ENCODE measurements at places on chromosomes 5 and 9. TPM values are rescaled to one million over a fixed set of nuclear protein-coding genes. Genes with fewer than 3 reads are reported as not detected.

DNA sequence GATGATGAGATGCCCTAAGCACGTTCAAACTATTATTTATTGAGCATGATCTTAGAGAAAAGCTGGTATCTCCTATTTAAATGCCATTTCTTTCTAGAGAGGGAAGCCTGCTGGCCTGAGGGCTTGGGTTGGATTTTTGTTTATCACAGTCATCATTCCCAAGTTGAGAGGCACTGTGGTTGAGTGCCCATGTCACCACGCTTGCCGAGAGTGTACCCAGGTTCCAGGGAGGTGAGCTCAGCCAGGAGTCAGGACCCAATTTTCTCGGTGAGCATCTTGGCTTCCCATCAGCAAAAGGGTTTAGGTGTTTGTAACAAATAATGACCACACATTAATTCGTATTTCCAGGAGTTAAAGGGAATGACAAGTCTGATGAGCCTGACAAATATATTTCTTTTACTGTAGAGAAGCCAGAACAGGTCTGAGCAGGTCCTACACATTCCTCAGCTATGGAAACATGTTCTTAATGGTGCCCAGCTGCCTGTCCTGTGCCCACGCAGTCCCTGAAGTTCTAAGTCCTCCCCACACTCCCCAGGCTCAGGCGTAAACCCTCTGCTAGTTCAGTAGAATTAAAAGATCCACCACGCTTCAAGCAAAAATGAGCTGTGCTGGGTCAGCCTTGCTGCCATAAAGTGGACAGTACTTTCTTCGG, 258.9 kb upstream of the IRX2 start:
- DNase-seq: no peak

- no peak for DNase-seq
Measured at GRCh38 chr9:109355564-109356297, 34.9 kb upstream of the EPB41L4B start.

- DNase-seq: no peak
Measured at GRCh38 chr9:130013326-130013725, 29.7 kb downstream of the FNBP1 start.

DNA sequence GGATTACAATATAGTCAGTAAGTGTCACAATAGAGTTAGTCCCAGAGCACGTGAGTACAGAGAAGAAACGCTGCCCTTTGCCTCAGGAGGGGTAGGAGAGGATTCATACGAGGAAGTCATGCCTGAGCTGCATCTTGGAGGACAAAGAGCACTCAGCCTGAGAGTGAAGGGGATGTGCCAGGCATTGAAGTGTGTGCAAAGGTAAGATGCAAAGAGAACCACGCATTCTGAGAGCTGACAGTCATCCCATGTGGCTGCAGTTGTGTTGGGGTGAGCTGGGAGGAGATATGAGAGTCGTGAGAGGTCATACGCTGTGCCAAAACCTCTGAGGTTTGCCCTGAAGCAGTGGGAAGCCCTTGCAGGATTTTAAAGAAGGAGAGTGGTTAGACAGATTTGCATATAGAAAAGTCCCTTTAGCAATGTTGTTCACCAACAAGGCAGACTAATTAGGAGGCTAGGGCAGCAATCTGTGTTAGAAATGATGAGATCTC, 97.5 kb downstream of the PIP5K1B start:
- no peak for DNase-seq

GRCh38 chr5:36939969-36940858, 63.6 kb downstream of the NIPBL start:
- DNase-seq: peak; percentile 56

DNA sequence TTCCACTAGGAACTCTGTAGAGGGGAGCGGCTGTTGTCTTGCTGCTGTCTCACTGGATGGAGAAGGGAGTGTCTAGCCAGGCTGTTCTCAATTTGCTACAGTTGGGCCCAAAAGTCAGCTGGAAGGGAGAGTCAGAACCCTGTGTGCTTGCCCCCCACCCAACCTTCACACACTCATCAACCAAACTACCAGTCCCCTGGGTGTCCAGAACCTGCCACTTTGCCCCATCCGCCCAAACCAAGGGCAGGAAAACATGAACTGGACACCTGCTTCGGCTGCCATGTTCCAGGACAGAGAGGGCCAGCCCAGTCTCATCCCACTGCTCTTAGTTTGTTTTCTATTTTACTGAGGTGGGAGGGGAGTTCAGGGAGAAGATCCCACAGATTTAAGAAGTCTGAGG, 82.1 kb downstream of the S1PR3 start:
- no peak for DNase-seq

CCNO gene
- total RNA-seq: 1.8 TPM

- DNase-seq: no peak
Measured at GRCh38 chr9:113388833-113389232, 12.0 kb upstream of the HDHD3 start.

MFAP3 gene
- 35.3 TPM for total RNA-seq

CCNI2 gene
- 3.8 TPM for total RNA-seq

GRCh38 chr9:114314256-114314867, 8.5 kb upstream of the ORM1 start:
- no peak for DNase-seq

GRCh38 chr9:27427272-27427643, 96.8 kb upstream of the IFNK start:
- peak; percentile 62 for DNase-seq

GRCh38 chr5:31412324-31412723, 119.6 kb downstream of the DROSHA start:
- DNase-seq: no peak

DNA sequence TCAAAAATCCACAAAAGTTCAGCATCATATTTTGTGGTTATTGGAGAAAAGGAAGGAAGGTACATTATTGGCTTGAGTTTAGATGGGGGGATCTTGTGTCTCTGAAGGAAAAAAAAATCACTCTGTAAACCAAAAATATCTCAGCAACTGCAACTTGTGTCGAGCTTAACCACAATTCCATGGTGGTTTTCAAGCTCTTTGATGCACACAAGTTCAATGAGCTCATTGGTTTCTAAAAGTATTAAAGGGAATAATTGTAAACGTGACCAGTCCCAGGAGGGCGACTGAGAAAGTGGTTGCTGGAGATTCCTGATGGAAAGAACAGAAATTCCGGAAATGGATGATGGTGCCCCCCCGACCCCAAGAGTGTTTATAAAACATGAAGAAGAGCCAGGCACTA, 173.8 kb downstream of the PSAT1 start:
- DNase-seq: no peak

HCN1 gene
- not detected for total RNA-seq

OR1Q1 gene
- total RNA-seq: not detected

LCN1 gene
- not detected for total RNA-seq

GRCh38 chr5:64691291-64691690, 988 bp downstream of the SHISAL2B start:
- no peak for DNase-seq

PLAC8L1 gene
- total RNA-seq: not detected

ISOC1 gene
- 31.0 TPM for total RNA-seq

F2RL2 gene
- 7.2 TPM for total RNA-seq

HK3 gene
- 0.43 TPM for total RNA-seq

GRCh38 chr9:136444102-136444501, 4.5 kb upstream of the INPP5E start:
- DNase-seq: no peak

DNA sequence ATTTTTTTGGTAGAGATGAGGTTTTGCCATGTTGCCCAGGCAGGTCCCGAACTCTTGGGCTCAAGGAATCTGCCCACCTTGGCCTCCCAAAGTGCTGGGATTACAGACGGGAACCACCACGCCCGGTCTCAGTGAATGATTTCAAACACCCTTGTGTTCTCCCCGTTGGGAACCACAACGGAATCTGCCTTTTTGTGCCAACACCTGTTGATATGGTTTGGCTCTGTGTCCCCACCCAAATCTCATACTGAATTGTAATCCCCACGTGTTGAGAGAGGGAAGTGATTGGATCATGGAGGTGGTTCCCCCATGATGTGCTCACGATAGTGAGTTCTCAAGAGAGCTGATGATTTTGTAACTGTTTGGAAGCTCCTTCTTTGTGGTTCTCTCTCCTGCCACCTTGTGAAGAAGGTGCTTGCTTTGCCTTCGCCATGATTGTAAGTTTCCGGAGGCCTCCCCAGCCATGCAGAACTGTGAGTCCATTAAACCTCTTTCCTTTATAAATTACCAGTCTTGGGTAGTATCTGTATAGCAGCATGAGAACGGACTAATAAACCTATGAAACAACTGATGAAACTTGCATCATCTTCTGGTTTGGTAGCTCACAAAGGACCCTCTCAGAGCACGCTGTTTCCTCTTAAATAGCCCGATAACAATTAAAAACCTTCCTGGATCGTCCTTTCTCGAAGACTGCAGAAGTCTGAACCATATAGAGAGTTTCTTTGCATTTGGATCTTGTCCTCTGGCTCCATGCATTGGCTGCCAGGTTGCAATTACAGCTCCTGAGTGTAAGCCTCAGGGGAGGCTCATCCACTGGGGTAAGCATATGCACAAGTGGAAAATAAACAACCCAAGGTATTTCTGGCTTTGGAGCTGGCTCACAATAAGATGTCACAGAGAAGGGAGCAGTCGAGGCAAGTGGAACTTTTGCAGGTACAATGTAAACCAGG, 91.5 kb downstream of the SPRY4 start:
- DNase-seq: no peak

GRCh38 chr5:55982957-55983381, 11.8 kb downstream of the IL6ST start:
- no peak for DNase-seq

- DNase-seq: no peak
Measured at GRCh38 chr5:75909223-75909622, 174.0 kb upstream of the SV2C start.

GRCh38 chr9:21854119-21854518, 51.7 kb downstream of the MTAP start:
- no peak for DNase-seq

GRCh38 chr9:127278372-127278771, 13.8 kb downstream of the GARNL3 start:
- no peak for DNase-seq

TYRP1 gene
- total RNA-seq: not detected

DNA sequence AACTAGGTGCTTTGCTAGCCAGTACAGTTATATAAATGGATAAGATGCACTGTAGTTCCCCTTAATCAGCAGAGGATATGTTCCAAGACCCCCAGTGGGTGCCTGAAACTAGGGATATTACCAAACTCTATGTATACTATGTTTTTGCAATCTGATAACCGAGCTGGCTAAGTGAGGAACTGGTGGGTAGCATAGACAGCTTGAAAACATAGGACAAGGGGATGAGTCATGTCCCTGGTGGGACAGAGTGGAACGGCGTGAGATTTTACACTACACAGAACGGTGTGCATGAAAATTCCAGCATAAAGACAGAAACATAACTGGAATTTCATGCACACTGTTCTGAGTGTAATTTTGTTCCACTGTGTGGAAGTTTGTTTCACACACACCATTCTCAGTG, 86.9 kb downstream of the BASP1 start:
- no peak for DNase-seq

DNA sequence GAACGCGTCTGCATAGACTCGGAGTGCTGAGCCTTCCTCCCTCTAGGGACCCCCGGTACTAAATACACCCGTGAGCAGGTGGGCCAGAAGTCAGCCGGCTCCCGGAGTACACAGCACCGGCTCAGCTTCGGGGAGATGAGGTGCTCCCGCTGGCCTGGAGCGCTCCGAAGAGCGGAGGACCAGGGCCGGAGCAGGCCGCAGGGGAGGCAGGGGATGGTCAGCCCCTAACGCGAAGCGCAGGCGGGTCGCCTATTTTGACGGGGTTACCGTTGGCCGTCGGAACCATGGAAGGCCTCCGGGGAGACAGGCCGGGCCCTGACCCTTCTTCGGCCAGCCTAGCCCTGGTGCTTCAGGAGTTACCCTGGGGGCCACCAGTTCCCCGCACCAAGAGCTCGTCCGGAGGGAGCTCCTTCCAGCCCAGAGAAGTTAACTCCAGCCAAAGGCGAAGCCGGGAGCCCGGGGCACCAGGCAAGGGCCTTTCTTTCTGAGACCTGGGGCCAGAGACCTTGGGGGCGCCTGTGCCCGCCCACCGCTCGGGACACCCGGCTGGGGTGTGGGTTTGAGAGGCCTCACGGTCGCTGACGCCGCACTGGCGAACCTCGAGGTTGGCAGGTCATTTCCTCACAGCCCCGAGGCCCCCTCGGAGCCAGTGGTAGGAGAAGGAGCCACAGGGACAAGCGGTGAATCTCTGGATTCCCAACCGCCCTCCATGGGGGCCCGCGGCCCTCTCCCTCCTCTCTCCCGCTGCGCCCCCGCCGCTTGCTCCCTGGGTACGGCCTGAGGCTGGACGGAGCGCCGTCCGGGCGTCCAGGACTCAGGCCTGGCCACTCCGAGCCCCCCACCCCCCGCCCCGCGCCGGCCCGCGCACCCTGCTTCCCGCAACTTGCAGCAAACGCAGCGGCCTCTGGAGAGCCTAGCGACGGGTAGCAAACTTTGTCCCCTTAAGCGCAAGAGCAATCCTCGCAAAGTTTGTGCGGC, 3.4 kb upstream of the IRX4 start:
- no peak for DNase-seq

CDH10 gene
- 0.58 TPM for total RNA-seq

- no peak for DNase-seq
Measured at GRCh38 chr5:157354800-157355199, 88.9 kb downstream of the CYFIP2 start.

GRCh38 chr9:133634081-133634691, 2.0 kb upstream of the DBH start:
- DNase-seq: no peak

SPOCK1 gene
- total RNA-seq: 31.4 TPM

IRGM gene
- total RNA-seq: not detected

DNA sequence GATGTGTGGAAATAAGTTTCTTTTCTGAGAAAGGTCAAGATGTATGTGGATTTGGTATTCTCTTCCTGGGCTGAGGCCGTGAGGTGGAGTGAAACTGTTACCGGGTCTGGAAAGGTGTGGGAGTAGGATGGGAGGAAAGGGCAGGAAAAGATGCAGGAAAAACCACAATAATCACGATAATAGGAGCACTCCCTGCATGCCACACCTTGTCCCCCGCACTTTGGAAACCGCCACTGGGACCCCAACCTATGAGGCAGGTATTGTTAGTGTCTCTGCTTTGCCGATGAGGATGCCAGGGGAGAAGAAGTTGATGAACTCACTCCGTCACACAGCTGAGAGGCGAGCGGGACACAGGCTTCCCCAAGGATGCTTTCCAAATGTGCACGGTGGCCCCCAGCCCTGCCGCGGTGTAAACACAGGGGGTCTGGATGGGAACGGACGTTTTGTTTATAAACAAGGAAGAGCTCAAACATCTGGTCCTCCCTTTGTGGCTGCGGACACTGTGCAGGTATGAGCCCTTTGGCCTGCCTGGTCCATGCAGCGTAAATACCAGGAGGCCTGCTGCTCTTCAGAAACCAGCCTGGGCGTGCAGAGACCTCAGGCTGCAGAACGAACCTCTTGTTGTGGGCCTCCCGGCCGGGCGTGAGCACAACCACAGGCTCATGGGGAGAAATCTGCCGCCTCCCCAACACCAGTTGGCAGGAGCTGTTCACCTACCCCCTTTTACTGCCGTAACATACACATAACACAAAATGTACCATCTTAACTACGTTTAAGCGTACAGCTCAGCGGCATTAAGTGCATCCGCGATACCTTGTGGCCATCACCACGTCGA, 126.7 kb downstream of the COL23A1 start:
- no peak for DNase-seq

TRPM3 gene
- total RNA-seq: not detected

GRCh38 chr5:180689775-180690174, 40.4 kb upstream of the FLT4 start:
- no peak for DNase-seq

GRCh38 chr5:80784451-80784850, 129.7 kb upstream of the DHFR start:
- DNase-seq: no peak

Data from epithelial cell of proximal tubule (primary cell).